Regular cardiac myocyte (primary cell): ENCODE measurements at places on chromosomes 2 and 18. TPM values are rescaled to one million over a fixed set of nuclear protein-coding genes. Genes with fewer than 3 reads are reported as not detected.

The PRKAG3 gene
- total RNA-seq, result under 0.01 TPM in 1 of 2 replicates, not detected in the other

The TACR1 gene
- 0.19 and 0.56 TPM in 2 replicates for total RNA-seq

The TCF7L1 gene
- total RNA-seq, result 1.3 and 2.3 TPM in 2 replicates

The TRIP12 gene
- 254 and 256 TPM in 2 replicates for total RNA-seq

The LRP2 gene
- total RNA-seq, result under 0.01 TPM in 1 of 2 replicates, not detected in the other

The ARHGAP25 gene
- 3.4 and 5.6 TPM in 2 replicates for total RNA-seq

The TUBB8B gene
- not detected in 2 replicates for total RNA-seq
